Thyroid gland (tissue), 4 donors: ENCODE measurements at places on chromosomes 5 and 9. TPM values are rescaled to one million over a fixed set of nuclear protein-coding genes. Genes with fewer than 3 reads are reported as not detected.

GRCh38 chr5:2602451-2603271 lies 148.8 kb downstream of the IRX2 start:
- DNase-seq: no peak
- H3K27ac ChIP-seq: no peak overlapping the region
- no peak overlapping the region for H3K4me3 ChIP-seq
- H3K4me1 ChIP-seq: no peaks in the 10 kb centered on the region

DNA sequence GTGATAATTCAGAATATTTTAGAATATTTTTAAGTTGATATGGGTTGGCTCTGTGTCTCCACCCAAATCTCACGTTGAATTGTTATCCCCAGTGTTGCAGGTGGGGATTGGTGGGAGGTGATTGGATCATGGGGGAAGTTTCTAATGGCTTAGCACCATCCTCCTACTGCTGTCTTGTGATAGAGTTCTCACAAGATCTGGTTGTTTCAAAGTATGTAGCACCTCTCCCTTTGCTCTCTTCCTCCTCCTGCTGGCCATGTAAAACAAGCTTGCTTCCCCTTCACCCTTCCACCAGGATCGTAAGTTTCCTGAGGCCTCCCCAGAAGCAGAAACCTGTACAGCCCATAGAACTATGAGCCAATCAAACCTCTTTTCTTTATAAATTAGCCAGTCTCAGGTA lies 214.6 kb upstream of the C9orf72 start:
- no peaks in the 10 kb centered on the region for H3K36me3 ChIP-seq
- no peaks in the 10 kb centered on the region for H3K27me3 ChIP-seq
- no peak overlapping the region for H3K27ac ChIP-seq
- no peak overlapping the region for H3K4me3 ChIP-seq
- DNase-seq: no peak

Gene GRXCR2
- not detected for total RNA-seq

GRCh38 chr9:129175825-129176633 lies 2.0 kb downstream of the IER5L start:
- DNase-seq: peak; percentile 92
- no peaks in the 10 kb centered on the region for H3K27me3 ChIP-seq
- peaks cover 37% of the 10 kb centered on the region for H3K4me1 ChIP-seq
- peak overlapping the region; percentile 94 for H3K27ac ChIP-seq
- H3K4me3 ChIP-seq: peak overlapping the region; percentile 28

Gene CAAP1
- total RNA-seq: 54.9 TPM
